ENCODE measurements at places on chromosomes 1 and 21. TPM values are rescaled to one million over a fixed set of nuclear protein-coding genes. Genes with fewer than 3 reads are reported as not detected.

XCL2 gene
- total RNA-seq: not detected

TRAPPC10 gene
- total RNA-seq: 33.7 TPM

MAP3K6 gene
- 15.6 TPM for total RNA-seq

DNASE2B gene
- total RNA-seq: not detected

TINAGL1 gene
- total RNA-seq: 27.2 TPM

RYR2 gene
- 1.0 TPM for total RNA-seq

RGSL1 gene
- not detected for total RNA-seq

KRTAP7-1 gene
- not detected for total RNA-seq

Data from type B pancreatic cell (in vitro differentiated cells).